ENCODE measurements at places on chromosomes 2 and 18.

- DNase-seq = peak; percentile 77
These were observed 3.8 kb downstream of the EVX2 start for GRCh38 chr2:176079831-176080539.

DNA sequence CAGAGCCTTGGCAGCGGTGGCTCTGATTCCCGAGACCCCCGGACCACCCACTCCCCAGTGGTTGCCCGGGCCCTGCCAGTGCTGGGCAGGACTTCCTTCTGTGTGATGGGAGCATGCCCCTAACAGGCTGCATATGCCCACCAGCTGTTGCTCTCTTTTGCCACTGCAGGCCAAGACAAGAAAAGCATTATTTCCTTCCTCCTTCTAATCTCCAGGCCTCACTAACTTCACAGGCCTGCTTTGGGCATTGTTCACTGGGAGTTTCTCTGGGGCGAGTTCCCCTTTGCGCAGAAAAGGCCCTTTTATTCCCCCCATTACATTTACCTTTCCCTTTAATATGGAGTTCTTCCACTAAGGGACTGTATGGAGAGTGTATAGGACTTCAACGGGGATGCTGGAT lies 249.1 kb upstream of the SIX2 start:
- no peak for DNase-seq

- no peak for DNase-seq
These were observed 11.6 kb upstream of the RPRD1A start for GRCh38 chr18:36078751-36079529.

GRCh38 chr2:107738266-107738665 lies 88.4 kb upstream of the RGPD4 start:
- no peak for DNase-seq

- peak; percentile 5 for DNase-seq
These were observed at the start of gene ASXL3 for GRCh38 chr18:33577685-33578517. ASXL3 (plus strand) TSS chr18:33578219; CDS start chr18:33578632, 413 bp downstream.

DNA sequence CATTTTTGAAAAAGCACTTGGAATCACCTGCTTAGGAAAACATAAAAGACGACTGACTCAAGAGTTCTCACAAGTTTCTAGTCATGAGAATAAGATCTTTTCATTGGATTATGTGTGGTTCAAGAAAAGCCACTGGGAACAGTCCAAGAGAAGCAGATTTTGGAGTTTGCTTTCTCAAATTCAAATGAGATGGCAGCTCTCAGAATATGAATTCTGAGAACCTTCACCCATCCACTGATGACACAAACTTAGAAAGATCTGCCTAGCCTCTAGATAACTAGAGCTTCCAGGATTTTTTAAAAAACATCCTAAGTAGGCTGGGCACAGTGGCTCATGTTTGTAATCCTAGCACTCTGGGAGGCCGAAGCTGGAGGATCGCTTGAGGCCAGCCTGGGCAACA lies 26.8 kb downstream of the MEX3C start:
- no peak for DNase-seq

DNA sequence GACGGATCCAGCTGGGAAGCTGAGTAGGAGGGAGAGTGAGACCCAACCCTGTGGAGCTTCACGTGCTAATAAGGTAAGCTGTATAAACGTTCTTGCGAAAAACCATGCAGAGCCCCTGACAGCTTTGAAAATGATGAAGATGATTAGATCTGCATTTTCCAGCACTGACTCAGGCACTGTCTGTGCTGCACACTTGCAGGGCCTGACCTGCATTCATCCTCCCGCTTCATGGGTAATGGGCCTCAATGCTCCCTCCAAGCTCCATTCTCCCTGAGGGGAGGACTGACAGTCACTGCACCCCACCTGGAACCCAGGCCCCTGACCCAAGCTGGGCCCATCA lies 205.4 kb downstream of the TMEM163 start:
- no peak for DNase-seq

- peak; percentile 13 for DNase-seq
These were observed 19.0 kb upstream of the FEZ2 start for GRCh38 chr2:36616947-36617346.

DNA sequence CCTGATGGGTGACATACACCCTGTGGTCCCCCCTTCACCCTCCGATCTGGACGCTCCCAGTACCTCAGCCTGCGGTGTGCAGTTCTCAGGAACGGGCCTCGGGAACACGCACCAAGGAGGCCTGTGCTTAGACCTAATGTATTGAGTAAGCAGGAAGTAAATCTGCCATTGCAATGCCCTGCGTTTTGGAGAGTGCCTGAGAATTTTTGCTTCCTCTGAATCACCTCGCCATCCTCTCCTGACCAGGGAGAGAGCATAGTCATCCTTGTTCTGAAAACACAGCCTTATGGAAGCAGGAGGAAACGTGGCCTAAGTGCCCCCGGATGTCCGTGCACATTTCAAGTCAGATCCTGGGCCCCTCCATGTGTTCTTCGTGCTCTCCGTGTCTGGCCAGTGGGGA lies 272.2 kb downstream of the NDUFA10 start:
- DNase-seq = no peak

- DNase-seq = no peak
These were observed 160.2 kb downstream of the PMAIP1 start for GRCh38 chr18:60060026-60060425.

DNA sequence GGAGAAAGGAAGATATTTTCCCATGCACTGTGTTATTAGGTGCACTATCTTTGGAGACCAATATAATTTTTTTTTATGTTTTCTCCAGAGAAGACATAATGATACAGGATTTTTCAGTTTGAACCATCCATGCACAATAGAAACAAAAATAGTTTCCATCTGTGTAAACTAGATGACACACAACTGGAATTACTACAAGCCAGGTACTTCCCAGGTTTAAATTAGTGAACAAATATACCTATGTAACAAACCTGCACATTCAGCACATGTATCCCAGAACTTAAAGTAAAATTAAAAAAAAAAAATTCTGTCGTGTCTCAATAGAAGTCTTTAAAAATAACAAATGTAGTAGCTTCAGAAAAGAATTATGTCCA lies 1616.8 kb upstream of the ACVR2A start:
- DNase-seq = no peak

- DNase-seq = no peak
These were observed 17.1 kb upstream of the ZNF236 start for GRCh38 chr18:76805221-76805620.

GRCh38 chr18:23971097-23971440 lies 43.5 kb upstream of the TTC39C start:
- DNase-seq = no peak

- peak; percentile 90 for DNase-seq
These were observed 29.6 kb downstream of the SH3BP4 start for GRCh38 chr2:234981197-234982095.

GRCh38 chr18:32598144-32598543 lies 127.5 kb upstream of the GAREM1 start:
- DNase-seq = no peak

GRCh38 chr2:11123001-11123809 lies 32.1 kb upstream of the SLC66A3 start:
- no peak for DNase-seq

- no peak for DNase-seq
These were observed 12.8 kb upstream of the ARL5A start for GRCh38 chr2:151841047-151841424.

DNA sequence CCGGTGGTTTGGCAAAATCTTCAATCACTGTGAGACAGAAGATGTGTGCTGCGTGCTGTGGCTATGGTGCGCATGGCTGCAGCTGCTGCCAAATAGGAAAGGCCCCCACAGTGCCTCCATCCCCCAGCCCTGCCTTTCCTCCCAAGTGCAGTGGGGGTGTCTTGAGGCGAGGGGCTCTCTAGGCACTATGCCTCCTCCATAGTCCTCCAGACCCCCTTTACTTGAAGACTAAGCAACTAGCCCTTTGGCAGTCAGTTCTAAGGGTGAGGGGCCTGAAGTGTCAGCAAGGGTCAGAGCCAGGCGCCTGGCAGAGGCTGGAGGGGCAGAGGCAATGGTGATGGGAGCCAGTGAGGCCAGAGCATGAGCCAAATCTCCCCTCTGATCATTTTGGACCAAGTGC lies 13.6 kb upstream of the TMEM185B start:
- DNase-seq = no peak

GRCh38 chr2:241083091-241083415 lies 19.0 kb downstream of the MTERF4 start:
- DNase-seq = no peak

GRCh38 chr2:221883976-221884375 lies 311.9 kb upstream of the EPHA4 start:
- DNase-seq = no peak

- DNase-seq = peak; percentile 22
These were observed 126.8 kb downstream of the PXDN start for GRCh38 chr2:1617425-1618021.

DNA sequence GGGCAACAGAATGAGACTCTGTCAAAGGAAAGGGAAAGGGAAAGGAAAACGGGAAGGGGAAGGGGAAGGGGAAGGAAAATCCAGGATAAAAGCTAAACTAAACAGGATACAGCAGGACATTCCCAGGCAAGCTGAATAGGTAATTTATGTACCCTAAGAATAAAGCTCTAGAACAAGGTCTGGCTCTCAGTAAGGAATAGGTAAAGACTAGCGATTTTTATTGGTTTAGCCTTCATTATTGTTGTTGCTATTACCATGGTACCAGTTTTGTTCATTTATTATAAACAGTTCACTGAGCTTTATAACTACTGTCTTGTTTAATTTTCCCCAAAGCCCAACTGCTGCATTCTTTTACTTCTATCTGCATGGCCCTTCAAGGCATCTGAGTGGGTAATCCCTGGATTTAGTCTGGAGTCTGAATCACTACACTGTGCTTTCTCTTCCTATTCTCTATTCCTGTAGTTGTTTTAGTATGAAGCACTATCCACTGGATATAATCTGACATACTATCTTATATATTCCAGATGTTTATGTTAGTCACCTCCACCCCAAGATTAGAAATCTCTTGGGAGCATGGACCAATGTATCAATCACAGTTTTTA lies 127.1 kb upstream of the TANK start:
- no peak for DNase-seq

DNA sequence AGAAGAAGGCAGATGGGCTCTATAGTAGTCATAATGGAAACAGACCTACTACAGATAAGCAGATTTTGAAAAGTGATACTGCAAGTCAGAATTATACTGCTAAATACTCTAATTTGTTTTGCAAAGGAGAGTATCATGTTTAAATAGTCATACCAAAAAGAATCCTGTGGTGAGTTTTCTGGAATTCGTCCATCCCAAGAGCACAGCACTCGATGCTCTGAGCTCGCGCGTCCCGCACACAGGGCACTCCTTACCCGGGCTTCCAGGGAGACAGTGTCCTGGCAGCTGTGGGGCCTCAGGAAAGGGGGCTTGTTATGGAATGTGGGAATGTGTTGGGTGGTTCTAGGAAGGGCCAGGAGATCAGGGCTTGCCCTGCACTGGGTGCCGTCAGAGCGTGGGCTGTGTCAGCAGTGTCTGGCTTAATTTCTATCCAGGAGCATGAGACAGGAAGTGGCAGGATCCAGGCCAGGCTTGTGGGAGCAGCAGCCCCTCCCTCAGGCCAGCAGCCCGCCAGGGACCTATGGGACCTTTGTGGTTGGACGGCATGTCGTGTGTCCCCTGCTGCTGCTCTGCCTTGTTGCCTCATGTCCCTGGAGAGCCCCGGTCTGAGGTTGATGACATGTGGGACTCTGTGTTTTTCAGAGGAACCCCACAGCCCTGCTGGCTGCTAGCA lies 193.2 kb upstream of the TPO start:
- no peak for DNase-seq

GRCh38 chr2:27381577-27382181 lies 1.1 kb upstream of the ZNF513 start:
- no peak for DNase-seq

All from Caco-2 (cell line).